ENCODE measurements at places on chromosomes 3 and 15.

GRCh38 chr15:42090370-42090769 is 4.0 kb downstream of the PLA2G4D start:
- no peak for DNase-seq

GRCh38 chr3:152293347-152294006 is 24.7 kb downstream of the MBNL1 start:
- no peak for DNase-seq

- DNase-seq = no peak
Measured at GRCh38 chr3:26960382-26960781, 337.8 kb downstream of the LRRC3B start.

GRCh38 chr3:190853464-190853863 is 9.0 kb downstream of the GMNC start:
- no peak for DNase-seq

- no peak for DNase-seq
Measured at GRCh38 chr3:102230057-102230456, 204.8 kb upstream of the ZPLD1 start.

GRCh38 chr3:64870876-64871646 is 183.3 kb upstream of the ADAMTS9 start:
- no peak for DNase-seq

- DNase-seq = no peak
Measured at GRCh38 chr15:47750740-47751262, 33.5 kb downstream of the SEMA6D start.

- DNase-seq = no peak
Measured at GRCh38 chr3:37718632-37719031, 143.0 kb upstream of the CTDSPL start.

- no peak for DNase-seq
Measured at GRCh38 chr3:119508172-119508845, 10.0 kb downstream of the TIMMDC1 start.

- DNase-seq = no peak
Measured at GRCh38 chr3:25469558-25469957, 41.5 kb downstream of the RARB start.

- DNase-seq = no peak
Measured at GRCh38 chr3:193827040-193827669, 234.1 kb downstream of the OPA1 start.

- no peak for DNase-seq
Measured at GRCh38 chr15:44656298-44656697, 7.2 kb downstream of the SPG11 start.

DNA sequence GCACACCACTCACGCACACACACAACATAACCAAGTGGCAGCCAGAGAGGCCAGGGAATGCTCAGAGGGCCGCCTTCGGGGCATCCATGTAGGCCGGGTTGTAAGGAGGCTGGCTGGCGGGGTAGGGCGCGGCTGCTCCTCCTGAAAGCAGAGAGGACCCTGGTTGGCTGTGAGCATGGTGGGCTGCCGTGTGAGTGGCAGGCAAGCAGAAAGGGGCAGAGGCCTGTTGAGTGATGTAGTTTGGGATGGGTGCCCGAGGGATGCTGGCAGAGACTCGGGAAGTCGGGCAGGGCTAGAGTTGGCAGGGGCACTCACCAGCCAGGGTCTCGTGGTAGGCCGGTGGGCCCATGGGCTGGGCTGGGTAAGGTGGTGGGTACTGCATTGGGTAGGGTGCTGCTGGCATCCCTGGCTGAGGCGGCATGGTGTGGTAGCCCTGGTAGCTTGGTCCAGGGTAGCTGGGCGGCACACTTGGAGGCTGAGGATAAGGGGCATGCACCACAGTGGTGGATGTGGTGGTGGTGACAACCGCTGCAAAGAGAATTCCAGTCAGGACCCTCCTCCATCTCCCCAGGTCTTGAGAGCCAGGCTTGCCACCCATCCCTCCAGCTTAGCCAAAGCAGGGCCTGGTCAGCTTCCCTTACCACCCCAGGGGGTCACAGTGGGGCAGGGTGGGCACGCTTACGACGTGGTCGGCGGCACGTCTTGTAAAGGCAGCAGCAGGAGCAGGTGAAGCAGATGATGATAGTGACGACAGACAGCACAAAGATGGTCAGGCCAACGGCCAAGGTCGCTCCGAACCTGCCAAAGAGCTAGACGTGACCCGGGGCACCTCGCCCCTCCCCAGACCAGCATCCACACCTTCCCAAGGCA is 22.7 kb downstream of the ATRIP start:
- no peak for DNase-seq

GRCh38 chr15:38046257-38047051 is 112.0 kb downstream of the TMCO5A start:
- no peak for DNase-seq

DNA sequence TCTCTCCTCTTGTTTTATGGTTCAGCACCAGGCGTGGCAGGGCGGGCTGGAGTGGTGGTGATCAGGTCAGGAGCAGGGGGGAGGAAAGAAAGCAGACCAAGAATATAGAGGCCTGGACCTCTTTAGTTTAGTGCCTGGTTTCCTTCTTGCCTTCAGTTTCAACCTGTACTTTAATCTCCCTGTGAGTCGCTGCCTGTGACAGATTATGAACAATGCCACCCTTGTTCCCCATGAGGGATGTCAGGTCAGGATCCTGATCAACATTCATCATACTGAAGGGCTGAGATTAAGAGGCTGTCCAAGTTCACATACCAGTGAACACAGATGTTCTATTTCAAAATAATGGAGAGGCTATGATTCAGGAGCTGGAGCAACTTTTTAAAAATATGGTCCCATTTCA is 11.4 kb downstream of the ENTPD3 start:
- DNase-seq = no peak

DNA sequence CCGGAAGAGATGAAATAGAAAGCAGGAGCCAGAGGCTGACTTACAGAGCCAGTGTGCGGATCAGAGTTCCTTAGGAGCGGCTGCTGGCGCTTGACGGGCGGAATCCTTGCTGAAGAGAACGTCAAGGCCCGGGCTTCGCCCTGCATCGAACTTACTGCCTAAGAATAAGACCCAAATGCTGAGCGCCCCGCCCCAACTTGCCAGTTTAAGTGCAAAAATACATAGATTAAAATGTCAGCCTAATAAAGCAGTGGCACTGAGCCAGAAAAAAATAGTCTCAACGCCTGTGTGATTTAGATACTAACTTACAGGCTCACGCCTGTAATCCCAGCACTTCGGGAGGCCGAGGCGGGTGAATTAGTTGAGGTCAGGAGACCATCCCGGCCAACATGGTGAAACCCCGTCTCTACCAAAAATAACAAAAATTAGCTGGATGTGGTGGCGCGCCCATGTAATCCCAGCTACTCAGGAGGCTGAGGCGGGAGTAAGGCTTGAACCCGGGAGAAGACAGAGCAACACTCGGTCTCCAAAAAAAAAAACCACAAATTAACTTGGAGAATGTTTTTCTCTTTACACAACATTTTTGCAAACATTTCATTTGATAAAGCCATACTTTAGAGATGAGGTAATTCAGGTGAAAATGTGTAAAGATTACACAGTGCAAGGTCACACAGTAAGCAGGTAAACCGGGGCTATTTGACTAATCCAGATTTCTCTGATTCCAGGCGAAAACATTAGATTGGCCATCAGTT is 1.2 kb upstream of the UBP1 start:
- DNase-seq = no peak

DNA sequence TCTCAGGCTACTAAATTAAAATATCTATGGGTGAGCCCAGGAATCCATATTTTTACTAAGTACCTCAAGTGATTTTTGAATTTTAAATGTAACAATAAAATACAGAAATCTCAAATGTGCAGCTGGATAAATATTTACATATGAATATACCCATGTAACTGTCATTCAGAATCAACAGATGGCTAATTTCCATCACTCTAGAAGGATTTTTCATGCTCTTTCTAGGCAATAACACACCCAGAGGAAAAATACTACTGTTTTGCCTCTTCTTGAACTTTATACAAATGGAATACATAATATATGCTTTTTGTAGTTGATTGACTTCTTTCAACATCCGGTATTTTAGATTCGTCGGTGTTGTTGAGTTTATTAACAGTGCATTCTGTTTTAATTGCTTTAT is 601.3 kb upstream of the NECTIN3 start:
- no peak for DNase-seq

- no peak for DNase-seq
Measured at GRCh38 chr15:69032031-69032430, 17.5 kb downstream of the NOX5 start.

DNA sequence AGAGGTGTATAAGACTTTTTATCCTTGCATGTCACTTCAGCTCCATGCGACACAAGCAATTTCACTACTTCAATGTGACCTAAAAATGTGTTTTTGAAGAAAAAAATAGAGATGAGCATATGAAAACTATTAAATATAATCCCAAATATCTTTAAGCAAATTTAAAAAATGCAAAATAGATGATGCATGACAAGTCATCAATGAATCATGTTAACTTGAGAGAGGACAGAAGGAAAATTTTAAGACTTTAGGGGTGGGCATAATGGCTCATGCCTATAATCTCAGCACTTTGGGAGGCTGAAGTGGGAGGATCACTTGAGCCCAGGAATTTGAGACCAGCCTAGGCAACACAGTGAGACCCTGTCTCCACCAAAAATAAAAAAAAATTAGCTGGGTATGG is 73.3 kb downstream of the ANKRD28 start:
- DNase-seq = no peak

DNA sequence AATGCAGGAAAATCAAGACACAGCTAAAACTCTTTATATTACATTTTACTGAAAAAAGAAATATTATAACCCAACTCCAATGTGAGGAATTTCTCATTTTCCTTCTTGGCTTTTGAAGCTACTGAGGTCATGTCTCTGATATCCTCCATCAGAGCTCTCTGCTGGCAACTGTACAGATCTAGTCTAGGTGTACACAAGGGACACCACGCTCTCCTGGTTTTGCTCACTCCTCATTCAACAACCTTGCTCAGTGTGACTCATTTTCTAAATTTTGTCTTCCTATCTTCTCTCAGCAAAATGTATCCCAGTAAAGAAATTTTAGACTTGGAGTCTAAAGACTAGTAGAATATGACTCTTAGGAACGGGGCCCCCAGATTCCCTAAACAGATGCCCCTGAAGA is 144.3 kb downstream of the KCNMB2 start:
- DNase-seq = no peak

DNA sequence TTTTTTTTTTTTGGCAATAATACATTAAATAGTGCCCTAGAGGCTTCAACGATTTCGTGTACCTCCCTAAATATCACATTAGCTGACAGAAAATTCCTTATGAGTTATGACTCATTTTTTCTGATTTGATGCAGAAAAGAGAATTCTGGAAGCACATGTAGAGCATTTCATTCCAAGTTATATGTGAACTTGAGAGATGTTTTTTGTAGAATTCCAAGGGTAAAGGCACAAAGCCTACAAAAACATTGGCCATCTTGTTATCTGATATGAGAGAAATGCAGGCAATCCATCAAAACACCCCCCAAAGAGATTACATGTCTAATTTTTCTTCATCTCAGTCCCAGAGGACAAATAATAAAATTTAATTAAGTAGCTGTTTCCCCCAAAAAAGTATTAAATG is 6.7 kb upstream of the PFN2 start:
- DNase-seq = no peak

- no peak for DNase-seq
Measured at GRCh38 chr3:43000387-43000786, 21.3 kb downstream of the GASK1A start.

DNA sequence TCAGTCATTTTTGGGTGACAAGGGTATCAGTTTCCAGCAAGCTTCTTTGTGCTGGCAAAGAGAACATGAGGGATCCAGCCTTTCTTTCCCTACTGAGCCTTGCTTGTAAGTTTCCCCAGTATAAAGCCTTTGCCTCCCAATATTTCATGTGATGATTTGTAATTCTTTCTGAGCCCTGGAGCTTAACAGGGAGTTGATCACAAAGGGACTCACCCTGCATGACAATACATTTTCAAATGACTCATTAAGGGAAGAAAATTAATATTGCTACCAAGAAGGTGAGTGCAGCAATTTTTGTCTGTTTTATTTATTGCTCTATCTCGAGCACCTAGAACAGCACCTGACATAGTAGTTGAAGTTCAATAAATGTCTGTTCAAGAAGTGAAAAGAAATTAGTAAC is 27.7 kb downstream of the OXSM start:
- no peak for DNase-seq

DNA sequence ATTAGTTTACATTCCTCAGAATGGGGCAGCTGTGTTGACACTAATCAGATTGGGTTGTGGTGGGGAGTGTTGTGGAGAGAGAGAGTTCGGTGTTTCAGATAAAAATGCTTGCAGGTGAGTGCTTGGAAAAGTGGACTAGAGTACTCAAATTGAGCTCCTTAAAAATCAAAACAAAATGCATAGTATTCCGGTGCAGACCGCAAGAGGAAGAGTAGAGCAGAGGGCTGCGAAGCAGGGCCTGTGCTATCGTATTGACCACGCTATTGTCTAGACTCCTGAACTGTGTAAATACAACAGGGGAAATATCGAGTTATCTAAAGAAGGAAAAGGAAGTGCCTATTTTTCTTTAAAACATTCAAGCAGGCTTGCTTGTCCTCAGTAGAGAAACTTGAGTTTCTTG is 159.5 kb downstream of the TP63 start:
- DNase-seq = no peak

- peak; percentile 16 for DNase-seq
Measured at GRCh38 chr3:123028233-123028828, 768 bp upstream of the SEMA5B start.

DNA sequence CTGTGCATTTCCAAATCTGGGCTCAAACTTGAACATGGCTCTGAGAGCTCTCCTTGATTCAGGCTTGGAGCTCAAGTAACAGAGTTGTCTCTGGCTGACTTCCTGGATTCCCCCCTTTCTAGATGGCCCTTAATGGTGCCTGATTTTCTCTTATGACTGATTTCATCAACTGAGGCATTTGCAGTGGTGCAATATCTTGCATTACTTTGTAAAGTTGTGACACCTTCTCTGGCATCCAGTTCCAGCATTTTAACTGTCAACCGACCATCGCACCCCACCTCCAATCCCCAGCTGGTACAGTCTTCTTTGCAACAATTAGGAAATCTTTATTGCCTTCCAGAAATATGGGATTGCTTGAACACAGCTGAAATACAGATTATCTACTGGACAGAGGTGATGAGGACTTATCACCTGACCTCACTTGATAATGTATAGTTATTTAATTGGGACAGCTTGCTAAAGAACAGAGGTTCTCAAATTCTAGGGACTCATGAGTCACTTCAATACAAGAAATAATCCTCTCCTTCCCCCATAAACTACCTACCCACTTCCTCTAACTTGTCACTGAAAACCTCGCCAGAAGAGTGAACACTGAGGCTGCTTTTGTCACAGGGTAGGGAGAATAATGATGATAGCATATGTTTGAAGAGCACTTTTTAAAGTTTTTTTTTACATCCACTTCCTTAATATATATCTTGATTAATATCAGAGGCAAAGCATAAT is 41.8 kb downstream of the FILIP1L start:
- no peak for DNase-seq

GRCh38 chr15:70802629-70803028 is 39.3 kb upstream of the UACA start:
- DNase-seq = no peak

Data from GM06990 (cell line).